ENCODE measurements at places on chromosomes 11 and 22. TPM values are rescaled to one million over a fixed set of nuclear protein-coding genes. Genes with fewer than 3 reads are reported as not detected.

Gene GLYAT
- not detected for total RNA-seq

Gene SYVN1
- 10.7 TPM for total RNA-seq

Gene ATP6V1E1
- 110 TPM for total RNA-seq

Gene SELENOO
- 29.2 TPM for total RNA-seq

Gene LDHAL6A
- not detected for total RNA-seq

Gene CYB5R2
- 4.9 TPM for total RNA-seq

Gene BET1L
- 12.0 TPM for total RNA-seq

Gene SEC14L3
- not detected for total RNA-seq

Gene MMP8
- not detected for total RNA-seq

Gene KDM4E
- not detected for total RNA-seq

Gene OVCH2
- total RNA-seq, result not detected

Gene CENATAC
- total RNA-seq, result 20.8 TPM

Gene SERPING1
- total RNA-seq, result 0.46 TPM

Gene LRRC4C
- total RNA-seq, result not detected

Gene PHLDA2
- total RNA-seq, result 8.1 TPM

Gene BIK
- 1.1 TPM for total RNA-seq

Gene OR4A16
- total RNA-seq, result not detected

Gene PNPLA3
- 4.4 TPM for total RNA-seq

Gene GGT5
- 1.4 TPM for total RNA-seq

Gene STK33
- 1.6 TPM for total RNA-seq

Gene FERMT3
- total RNA-seq, result 22.2 TPM

Gene MS4A15
- not detected for total RNA-seq

Gene WNT11
- 0.65 TPM for total RNA-seq

Gene OSM
- not detected for total RNA-seq

Gene RIMBP3B
- not detected for total RNA-seq

Gene ABTB2
- total RNA-seq, result 0.15 TPM

Gene SPTBN2
- 26.3 TPM for total RNA-seq

Gene KRTAP5-11
- total RNA-seq, result not detected

Gene SYT13
- not detected for total RNA-seq

Gene MYRF
- total RNA-seq, result 0.97 TPM

Gene CDHR5
- not detected for total RNA-seq

Gene ISX
- not detected for total RNA-seq

Gene PRRG4
- total RNA-seq, result under 0.01 TPM

Gene PTPRCAP
- total RNA-seq, result 0.30 TPM

Gene F2
- total RNA-seq, result not detected

Gene OR4C45
- total RNA-seq, result not detected

Gene PIH1D2
- 1.9 TPM for total RNA-seq

Gene DEAF1
- 34.8 TPM for total RNA-seq

Gene IRAG1
- total RNA-seq, result under 0.01 TPM

Gene SAA2
- not detected for total RNA-seq

Gene HORMAD2
- not detected for total RNA-seq

Gene LRRC74B
- total RNA-seq, result not detected

Gene PGA3
- total RNA-seq, result not detected

Gene DEUP1
- total RNA-seq, result not detected

Gene PPP6R2
- total RNA-seq, result 44.5 TPM

Gene SCN2B
- total RNA-seq, result not detected

Gene KCNE3
- total RNA-seq, result 1.2 TPM

Gene SLC6A5
- not detected for total RNA-seq

Gene C22orf31
- not detected for total RNA-seq
